ENCODE measurements at places on chromosomes 5 and 9.

GRCh38 chr9:137030538-137031527 lies 1.1 kb downstream of the FUT7 start:
- DNase-seq = no peak

- DNase-seq = no peak
These were observed 128.6 kb upstream of the MAST4 start for GRCh38 chr5:66467564-66467963.

DNA sequence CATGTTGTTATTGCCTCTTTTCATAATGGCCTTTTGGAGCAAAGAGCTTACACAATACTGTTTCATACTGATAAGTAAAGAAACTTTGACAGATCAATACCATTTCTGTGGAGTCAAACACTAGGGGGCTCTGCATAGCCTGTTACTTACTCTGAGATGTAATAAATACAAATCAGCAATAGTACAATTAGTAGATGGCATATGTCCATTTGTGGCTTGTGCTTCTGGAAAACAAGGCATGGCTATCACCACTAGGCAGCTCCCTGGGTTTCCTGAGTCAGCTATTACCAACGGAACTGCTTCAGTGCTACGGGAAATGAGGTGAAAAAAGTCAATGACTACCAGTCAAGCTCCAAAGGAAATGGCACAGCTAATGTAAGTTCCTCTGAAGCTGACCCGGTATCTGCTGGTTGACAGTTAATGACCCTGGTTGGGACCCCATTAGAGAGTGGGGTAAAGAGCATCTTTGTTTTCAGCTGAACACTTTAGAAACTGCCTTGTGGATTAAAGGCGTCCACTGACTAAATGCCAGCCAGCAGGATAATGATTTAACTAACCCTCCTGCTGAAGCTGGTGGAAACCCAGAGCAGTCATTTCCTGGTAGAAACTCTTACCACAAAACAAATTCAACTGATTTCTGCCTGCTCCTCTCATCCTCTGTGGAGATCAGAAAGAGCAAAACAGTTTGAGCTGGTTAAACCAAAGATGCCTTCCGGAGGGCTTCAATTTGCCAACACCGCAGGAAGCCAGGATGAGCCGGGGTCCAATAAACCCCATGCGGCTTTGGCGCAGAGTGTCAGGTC lies 69.0 kb upstream of the FAM169A start:
- no peak for DNase-seq

GRCh38 chr5:27038476-27038875 lies at the start of gene CDH9:
Gene CDH9 (minus strand): TSS chr5:27038586. CDS start chr5:26988333, 50,253 bp downstream.
- no peak for DNase-seq

All from NCI-H345 (cell line).